Activated T-helper 2 cell treated with anti-CD3 and anti-CD28 coated beads, Interferon-gamma antibody, Interleukin-2, Interleukin-4, amounts not matched to agents 10 μg/mL and 5 μg/mL and 100 μg/mL, durations not matched to agents 14 hours and 24 hours and 36 hours (primary cell): ENCODE measurements at places on chromosomes 1 and 21. TPM values are rescaled to one million over a fixed set of nuclear protein-coding genes. Genes with fewer than 3 reads are reported as not detected.

- no peak for DNase-seq
Observed at GRCh38 chr1:5563861-5564577, 428.2 kb downstream of the NPHP4 start.

Gene ADARB1
- 25.8 and 29.5 TPM in 2 replicates for total RNA-seq

GRCh38 chr1:33719326-33719725 lies 144.6 kb upstream of the HMGB4 start:
- no peak for DNase-seq

DNA sequence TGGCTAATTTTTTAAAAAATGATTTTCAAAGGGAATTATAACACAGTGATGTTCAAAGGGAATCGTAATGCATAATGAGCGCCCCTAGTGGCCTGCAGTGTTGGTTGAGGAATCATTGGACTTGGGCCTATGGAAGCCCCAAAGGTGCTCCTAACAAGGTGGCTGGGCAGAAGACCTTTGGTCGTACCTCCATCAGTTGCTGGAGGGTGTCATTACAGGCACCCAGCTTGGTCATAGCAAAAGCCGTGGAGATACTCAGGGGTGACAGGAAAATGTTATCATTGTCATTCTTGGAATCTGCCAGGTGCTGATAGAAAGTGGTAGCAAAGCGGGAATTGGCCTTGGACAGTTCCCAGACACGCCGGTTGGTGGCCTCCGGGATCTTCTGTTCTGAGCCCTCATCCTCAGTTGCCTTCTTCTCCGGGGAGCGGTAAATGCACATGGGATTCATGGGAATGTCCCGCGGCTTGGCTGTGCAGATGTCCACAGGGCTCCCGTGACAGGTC lies 2.7 kb downstream of the SERPINC1 start:
- DNase-seq, result no peak

- no peak for DNase-seq
Observed at GRCh38 chr1:93490357-93490756, 42.4 kb downstream of the FNBP1L start.

Gene CHIT1
- 0.09 and 0.34 TPM in 2 replicates for total RNA-seq

Gene FCRL5
- total RNA-seq, result not detected in 2 replicates

GRCh38 chr1:18473195-18473815 lies 7.4 kb upstream of the KLHDC7A start:
- no peak for DNase-seq

GRCh38 chr1:229625071-229625914 lies 629 bp downstream of the TAF5L start:
- DNase-seq, result peak; percentile 33
